CD14-positive monocyte (primary cell): ENCODE measurements at places on chromosomes 5 and 9.

DNA sequence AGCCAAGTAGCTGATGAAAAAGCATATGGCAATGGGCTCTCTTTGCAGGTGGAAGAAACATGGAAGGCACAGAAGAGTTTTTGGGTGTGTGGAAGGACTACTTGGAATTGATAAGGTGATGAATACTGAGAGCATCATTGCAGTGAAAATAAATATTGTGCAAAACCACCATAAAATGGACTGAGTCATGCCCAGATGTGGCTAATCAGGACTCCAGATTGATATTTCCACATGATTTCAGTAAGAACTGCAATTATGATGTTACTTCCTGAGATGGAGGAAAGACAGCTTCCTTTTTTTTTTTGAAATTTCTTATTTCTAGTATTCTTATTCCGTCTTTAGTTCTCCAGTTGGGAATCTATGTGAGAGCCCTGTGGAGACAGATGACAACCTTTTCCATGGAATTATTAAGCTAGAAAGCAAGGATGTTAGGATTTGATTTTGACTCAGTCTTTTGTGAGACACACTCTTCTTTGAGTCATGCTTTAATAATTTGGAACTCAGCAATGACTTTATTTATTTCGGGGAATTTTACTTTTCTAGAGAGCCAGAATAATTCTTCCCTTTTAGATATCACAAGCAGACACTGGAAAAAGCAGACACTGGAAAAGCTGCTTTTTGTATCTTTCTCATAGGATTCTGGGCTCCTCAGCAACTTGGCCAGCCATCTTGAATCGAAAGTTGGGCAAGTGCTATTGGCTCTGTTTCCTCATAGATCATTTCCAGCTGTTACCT lies 94.2 kb upstream of the VCAN start:
- DNase-seq, result peak; percentile 87

DNA sequence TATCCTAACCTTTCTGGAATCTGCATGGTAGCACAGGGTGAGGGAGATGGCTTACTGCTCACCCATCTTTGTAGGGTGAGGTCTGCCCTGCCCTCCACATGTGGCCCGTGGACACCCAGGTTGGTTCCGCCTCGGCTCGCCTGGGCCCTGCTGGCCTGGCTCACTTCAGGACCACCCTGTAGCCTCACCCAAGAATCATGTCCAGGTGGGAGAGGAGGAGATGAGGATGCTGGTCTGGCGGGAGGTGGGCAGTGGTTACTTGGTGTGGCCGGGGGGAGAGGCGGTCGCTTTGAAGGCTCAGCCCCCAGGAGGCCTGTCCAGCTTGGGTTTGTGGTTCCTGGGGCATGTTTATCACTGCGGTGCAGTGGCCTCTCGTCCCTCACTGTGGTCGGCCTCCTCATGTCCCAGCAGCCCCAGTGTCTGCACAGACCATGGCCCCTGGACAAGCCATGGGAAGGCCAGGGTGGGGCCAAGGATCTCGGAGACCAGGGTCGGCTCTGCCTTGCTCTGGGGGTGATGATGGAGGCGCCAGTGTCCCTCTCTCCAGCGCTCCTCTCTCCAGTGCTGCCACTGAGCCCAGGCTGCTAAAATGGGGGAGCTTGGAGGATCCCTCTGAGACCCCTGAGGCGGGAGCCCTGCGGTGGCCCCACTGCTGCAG lies 4.6 kb downstream of the OBP2B start:
- DNase-seq, result no peak

- peak; percentile 14 for DNase-seq
These were observed 5.6 kb upstream of the PURA start for GRCh38 chr5:140108093-140109017.

- no peak for DNase-seq
These were observed 707.1 kb downstream of the PTPRD start for GRCh38 chr9:9905736-9906135.

- no peak for DNase-seq
These were observed 27.2 kb downstream of the HSPA4 start for GRCh38 chr5:133079048-133079447.

DNA sequence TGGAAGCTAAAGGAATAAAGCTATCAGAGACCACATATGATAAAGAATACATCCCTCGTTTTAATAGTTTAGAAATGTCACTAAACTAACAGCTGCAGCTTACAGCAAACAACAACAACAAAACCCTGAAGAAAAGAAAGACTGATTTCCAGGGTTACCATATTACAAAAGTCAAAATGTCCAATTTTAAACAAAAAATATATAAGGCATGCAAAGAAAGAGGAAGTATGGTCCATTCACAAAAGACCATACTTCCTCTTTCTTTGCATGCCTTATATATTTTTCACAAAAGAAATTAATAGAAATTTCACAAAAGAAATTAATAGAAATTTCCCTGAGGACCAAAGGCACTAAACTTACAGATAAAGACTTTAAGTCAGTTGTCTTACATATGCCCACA lies 354.2 kb downstream of the ARL15 start:
- no peak for DNase-seq

DNA sequence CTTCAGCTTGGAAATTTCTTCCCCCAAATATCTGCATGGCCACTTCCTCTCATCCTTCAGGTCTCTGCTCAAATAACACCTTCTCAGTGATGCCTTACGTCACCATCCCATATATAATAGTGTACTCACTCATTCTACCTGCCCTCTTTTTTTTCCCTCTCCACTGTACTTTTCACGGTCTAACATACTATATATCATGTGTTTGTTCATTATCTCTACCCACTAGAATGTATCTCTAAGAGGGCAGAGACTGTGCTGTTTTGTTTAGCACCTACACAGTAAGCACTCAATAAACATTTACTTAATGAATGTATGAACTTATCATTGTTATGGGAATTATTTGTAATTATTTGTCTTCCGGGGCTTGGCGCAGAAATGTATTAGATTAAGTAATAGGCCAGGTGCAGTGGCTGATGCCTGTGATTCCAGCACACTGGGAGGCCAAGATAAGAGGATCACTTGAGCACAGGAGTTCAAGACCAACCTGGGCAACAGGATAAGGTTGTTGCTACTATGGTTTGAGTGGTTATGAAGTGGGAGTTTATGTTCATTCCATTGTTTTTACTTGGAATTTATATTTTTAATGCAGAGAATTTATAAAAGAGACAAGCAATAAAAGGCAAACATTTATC lies 6.0 kb upstream of the IL13 start:
- no peak for DNase-seq

- DNase-seq, result no peak
These were observed 228.8 kb downstream of the TLE4 start for GRCh38 chr9:79800578-79800977.

GRCh38 chr9:126301985-126302603 lies 24.5 kb upstream of the MVB12B start:
- peak; percentile 33 for DNase-seq

GRCh38 chr5:111068213-111068612 lies 3.3 kb upstream of the TSLP start:
- DNase-seq, result peak; percentile 12

DNA sequence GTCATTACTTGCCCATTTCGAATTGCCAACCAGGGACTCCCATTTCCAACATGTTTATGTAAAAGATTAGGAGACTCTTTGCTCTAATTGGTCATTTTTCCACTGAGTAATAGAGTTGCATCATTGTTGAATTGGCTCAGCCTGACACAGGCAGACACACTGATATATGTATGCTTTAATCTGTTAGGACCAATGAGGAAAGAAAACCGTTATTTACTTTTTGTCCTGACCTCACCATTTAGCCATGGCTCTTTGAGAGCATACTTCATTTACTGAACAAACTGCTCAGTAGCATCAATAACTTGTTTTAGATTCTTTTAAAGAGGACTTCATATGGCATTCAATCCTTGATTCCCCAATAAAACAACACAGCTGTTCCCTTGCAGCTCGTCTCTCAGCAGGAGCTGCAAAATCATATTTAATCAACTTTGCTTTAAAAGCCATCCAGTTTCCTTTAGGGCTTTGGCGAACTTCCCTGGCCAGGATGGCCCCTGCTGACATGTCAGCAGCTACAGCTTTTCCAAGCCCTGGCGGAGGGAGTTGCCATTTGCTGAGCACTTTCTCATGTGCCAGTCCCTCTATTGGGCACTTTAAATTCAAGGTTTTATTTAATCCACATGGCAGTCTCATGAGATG lies 251.5 kb upstream of the TNC start:
- no peak for DNase-seq

DNA sequence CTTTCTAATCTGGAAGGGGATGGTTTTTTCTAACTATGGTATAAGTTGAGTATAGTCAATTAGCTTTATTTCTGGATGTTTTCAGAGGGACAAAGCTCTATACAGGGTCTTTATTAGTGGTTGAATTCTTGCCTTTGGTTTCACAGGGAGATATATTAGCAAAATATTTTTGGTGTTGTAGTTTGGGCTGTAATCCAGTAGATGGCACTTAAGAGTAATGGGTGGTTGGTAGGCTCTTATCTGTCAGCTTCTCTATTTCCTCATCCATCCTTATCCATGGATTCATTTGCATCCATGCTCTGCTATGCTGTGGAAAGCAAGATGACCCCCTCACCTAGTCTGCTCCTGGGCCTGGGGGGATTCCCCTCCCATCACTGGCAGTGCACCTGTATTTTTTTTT lies 363.6 kb upstream of the CYLC2 start:
- no peak for DNase-seq

DNA sequence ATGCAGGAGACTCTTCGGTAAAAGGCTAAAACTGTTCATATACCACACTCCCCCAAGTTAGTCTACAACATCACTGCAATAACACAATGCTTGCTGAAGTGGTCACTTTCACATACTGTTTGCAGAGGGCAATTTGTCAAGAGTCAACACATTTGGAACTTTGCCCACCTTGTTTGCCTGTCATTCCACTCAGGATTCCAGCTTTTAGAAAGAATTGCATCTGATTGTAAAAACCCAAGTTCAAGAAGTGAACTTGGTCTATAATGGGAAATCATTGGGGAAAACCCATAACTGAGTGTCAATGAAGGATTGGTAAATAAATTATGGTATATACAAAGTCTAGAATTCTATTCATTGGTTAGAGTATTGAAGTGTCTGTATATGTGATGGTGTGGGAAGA lies 120.5 kb downstream of the GADD45G start:
- DNase-seq, result no peak

GRCh38 chr9:118281772-118282171 lies 577.6 kb downstream of the TLR4 start:
- DNase-seq, result no peak

GRCh38 chr5:8081179-8081578 lies 212.2 kb downstream of the MTRR start:
- no peak for DNase-seq

DNA sequence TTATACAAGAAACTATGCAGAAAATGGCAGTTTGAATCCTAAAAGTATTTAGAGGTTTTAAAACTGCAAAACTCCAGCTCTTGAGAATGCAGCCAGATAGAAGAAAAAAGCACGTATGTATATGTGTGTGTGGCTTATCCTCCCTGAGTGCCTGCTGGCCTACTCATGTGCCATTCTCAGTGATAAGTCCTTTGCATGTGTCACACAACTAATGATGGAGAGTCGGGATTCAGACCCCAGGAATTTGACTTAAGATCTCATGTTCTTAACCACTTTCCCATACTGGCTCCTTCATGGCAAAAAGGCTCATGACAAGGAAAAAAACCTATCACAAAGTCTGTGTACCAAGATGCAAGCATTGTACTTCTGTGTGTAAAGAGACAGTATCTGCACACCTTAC lies 26.6 kb downstream of the SMARCA2 start:
- no peak for DNase-seq

DNA sequence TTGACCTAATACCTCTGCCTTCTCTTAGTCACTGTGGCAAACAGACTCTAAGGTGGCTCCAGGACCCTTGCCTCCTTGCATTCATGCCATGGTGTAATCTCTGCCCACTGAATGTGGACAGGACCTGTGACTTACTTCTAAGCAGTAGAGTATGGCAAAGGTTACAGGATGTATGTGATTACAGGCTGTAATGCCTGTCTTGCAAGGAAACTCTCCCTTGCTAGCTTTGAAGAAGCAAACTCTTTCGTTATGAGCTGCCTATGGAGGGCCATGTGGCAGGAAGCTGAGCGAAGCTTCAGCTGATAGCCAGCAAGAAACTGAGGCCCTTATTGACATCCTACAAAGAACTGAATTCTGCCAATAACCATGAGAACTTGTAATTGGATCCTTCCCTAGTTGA lies 103.3 kb upstream of the HMHB1 start:
- DNase-seq, result no peak

GRCh38 chr5:7047511-7048261 lies 334.5 kb downstream of the TENT4A start:
- no peak for DNase-seq

GRCh38 chr9:120619751-120620655 lies 40.0 kb upstream of the CDK5RAP2 start:
- peak; percentile 45 for DNase-seq

- peak; percentile 84 for DNase-seq
These were observed 100.7 kb upstream of the ERBIN start for GRCh38 chr5:65825408-65826328.

GRCh38 chr5:178078197-178079010 lies 34.9 kb upstream of the N4BP3 start:
- no peak for DNase-seq

GRCh38 chr5:170920196-170920595 lies 58.4 kb downstream of the RANBP17 start:
- DNase-seq, result no peak

DNA sequence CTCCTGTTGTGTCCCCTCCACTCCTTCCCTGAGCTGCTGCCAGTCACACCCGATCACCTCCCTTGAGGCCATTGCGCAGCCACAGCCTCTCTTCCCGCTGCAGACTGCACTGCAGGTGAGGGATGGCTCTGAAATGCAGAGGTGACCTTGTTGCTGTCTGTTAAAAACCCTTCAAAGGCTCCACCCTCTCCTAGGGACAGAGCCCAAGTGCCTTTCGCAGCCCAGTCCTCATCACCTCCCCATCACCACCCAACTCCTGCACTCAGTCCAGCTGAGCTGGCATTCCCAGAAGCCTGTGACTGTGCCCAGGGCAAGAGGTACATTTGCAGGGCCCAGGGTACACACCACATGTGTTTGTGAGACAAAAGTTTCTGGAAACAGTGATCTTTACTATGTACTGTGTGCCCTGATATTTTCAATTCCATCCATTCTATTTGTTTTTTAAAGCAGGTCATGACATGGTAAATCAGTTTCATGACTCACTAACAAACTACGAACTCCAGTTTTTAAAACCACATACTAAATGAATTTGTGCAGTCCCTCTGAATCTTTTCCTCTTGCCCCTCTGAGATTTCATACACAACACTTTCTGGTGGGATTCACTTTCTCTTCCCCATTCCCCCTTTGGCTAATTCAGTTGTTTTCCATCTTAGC lies 73.0 kb upstream of the SPOCK1 start:
- no peak for DNase-seq

DNA sequence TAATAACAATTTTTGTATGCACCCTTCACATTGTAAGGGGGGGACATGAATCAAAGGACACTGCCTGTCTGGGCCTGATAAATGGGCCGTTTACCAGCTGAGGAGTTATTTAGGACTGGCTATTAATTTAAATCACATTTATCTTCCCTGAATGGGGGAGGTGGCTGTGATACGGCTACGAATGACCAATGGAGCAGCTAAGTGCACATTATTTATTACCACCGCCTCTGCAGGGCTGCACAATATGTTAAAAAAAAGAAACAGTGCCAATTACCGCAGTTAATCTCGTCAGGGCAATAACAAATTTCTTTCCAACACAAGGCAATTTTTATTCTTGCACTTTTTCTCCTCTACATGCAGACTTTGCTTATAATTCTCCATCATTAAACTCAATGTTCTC lies 318.4 kb downstream of the IRX2 start:
- no peak for DNase-seq

GRCh38 chr5:69364414-69364813 lies 4.9 kb downstream of the AK6 start:
- peak; percentile 9 for DNase-seq

GRCh38 chr9:126926364-126926763 lies 11.8 kb downstream of the RALGPS1 start:
- DNase-seq, result no peak

GRCh38 chr5:109689740-109690241 lies at the start of gene MAN2A1:
TSS of gene MAN2A1 (plus strand) at chr5:109689927. CDS start at chr5:109690418, 491 bp downstream.
- peak; percentile 73 for DNase-seq
